Activated naive CD8-positive, alpha-beta T cell treated with anti-CD3 and anti-CD28 coated beads for 36 hours (primary cell): ENCODE measurements at places on chromosomes 2 and 18.

- DNase-seq: no peak
These were observed 6.2 kb downstream of the GLI2 start for GRCh38 chr2:120741571-120742561.

DNA sequence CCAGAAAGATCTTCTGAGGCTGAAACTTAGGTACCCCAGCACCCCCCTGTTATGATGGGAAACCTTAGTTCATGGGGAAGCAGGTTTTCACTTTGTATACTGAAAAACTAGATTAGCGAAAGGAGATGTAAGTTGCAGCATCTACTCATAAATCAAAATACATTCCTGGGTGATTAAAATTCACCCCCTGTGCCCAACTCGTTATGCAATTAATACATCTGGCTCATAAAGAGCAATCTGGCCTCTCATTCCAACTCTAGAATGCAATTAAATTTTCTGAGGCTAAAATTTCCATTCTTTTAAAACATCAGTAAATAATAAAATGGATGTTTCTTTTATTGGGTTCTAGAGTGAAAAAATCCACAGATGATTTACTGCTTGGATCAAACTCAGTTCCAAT is 110.9 kb upstream of the BZW1 start:
- DNase-seq: no peak

GRCh38 chr2:57465967-57466366 is 580.6 kb upstream of the VRK2 start:
- DNase-seq: no peak

GRCh38 chr2:8475349-8476031 is 206.4 kb upstream of the ID2 start:
- peak; percentile 58 for DNase-seq

DNA sequence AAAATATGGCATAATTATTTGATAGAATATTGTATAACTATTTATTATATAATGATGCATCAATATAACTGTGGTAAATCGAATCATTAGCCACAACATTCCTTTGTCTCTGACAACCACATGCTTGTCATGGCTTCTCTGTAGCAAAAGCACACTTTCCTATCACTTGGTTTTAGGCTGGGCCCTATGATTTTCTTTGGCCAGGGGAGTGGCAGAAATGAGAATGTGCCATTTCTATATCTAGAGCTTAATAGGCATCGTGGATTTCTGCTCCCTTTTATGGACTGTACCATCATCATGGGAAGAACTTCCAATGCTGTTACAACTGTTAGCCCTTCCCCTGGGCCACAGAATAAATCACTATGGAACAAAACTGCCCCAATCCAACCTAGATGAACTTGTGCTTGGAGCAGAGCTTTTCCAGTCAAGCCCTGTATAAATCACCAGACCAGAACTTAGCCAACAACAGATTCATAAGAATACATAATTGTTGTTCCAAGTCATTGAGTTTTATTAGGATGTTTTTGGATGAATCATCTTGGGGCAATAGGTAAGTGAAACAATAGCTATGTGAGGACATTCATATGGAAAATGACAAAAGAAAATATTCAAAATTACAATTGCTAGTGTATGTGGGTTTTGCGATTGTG is 715.8 kb downstream of the ERBB4 start:
- DNase-seq: no peak
